Effector memory CD4-positive, alpha-beta T cell (primary cell): ENCODE measurements at places on chromosomes 13 and 19.

DNA sequence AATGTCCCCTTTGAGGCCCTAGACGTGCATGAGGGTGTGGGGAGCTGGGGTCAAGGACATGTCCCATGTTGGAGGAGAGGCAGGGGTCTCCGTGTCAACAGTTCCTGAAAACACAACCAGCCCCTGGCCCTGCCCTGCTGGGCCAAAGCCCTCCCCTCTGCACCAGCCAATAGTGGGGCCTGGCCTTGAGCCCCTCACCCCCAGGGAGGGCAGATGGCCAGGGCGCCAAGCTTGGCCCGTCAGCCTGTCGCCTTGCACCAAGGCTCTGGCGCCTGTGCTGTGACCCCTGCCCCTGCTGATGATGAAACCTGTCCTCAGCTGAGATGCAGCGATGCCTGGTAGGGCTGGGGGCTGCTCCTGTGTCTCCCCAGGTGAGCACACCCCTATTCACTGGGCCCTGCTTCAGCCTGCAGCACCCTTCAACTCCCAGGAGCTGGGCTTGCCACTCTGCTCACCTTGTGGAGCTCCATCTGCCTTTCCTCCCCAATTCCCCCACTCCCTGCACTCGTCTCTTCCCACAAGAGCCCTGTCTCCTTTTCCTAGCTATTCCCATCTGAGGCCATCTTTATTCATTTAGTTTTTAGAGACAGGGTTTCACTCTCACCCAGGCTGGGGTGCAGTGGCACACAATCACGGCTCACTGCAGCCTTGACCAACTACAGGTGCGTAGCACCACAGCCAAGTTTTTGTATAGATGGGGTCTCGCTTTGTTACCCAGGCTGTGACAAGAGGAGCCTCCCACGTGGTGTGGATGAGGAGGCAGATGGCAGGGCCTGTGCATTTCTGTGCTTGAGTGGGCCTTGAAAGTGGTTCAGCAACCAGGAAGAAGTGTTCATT, 2.1 kb upstream of the HAMP start:
- no peak for DNase-seq

DNA sequence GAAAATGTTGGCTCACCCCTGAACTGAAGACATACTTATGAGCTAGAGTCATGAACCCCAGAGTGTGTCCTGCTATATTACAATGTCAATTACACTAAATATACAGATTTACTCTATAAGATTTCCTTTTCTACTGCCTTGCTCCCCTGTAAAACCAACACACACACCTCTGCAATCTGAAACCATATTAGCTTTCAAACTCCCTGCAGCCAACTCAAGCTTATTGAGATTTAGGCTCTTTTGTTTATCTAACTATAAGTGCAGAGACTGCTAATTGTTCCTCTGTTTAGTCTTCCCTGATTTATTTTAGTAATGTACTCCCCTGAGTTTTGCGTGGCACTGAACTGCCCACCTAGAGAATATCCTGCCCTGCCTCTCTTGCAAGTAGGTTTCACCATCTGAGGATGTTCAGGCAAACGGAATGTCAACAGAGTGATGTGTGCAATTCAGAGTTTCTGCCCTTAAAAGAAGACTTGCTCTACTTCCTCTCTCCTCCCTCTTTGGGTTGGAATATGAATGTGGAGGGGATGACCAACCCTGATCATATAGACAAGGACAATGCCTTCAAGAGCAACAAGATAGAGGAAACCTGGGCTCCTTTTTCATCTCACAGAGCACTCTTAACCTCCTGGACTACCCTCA, 22.3 kb downstream of the FAM216B start:
- DNase-seq, result no peak

GRCh38 chr13:99075268-99076191, 97.7 kb upstream of the DOCK9 start:
- DNase-seq, result no peak

GRCh38 chr19:41308450-41309179, 1.4 kb upstream of the CCDC97 start:
- DNase-seq, result peak; percentile 85

GRCh38 chr13:44432650-44433049, 59.0 kb downstream of the SERP2 start:
- no peak for DNase-seq

DNA sequence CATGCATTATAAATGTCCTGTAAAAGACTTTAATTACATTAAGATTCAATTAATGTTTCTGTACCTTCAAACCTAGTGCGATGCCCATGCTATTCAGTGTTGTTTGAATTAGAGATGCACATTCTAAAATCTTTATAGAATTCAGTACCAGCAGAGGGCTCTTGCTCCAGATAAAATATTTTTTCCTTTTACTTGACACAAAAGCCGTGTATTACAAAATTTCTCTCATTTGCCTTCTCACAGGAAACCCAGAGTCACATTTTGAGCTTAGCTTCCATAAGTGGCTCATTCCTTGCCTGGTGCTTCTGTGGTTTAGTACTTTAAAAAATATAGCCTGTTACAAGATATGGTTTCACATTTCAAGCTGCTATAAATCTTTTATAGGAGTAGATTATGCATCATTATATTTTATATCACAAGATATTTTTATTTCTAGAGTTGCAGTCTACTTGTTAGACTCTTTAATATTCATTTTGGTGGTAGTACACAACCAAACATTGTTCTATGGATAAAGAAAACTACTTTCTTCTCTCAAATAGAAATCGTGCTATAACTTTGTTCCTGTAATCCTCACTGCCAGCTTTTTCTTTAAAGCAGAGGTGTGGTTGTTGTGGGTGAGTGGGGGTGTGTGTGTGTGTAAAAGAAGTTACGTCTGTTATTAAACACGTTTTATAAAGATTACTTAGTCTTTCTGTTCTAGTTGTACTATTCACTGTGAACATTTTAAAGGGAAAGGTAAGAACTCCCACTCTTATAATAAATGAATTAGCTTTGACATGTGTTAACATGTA, 101.4 kb downstream of the RNF17 start:
- no peak for DNase-seq

DNA sequence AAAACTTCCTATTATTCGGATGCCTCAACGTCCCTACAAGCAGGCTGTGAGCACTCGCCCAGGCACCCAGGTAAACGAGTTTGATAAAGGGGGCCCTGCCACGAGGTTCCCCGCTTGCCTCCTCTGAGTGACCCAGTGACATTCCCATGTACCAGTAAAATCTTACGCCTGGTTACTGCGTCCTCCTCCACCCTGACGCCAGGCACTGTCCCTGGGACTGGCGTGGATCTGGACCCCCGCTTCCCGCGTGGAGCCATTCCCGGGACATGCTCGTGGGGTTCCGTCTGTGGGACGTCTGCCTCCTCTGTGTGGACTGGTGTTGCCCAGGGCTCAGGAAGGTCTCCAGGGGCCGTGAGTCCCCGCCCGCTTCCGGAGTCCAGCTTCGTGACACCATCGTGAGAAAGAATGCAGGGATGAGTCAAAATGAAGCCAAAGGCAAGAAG, 407 bp upstream of the ZNF550 start:
- no peak for DNase-seq
